ENCODE measurements at places on chromosomes 7 and 10.

GRCh38 chr10:72852508-72852907 is 41.0 kb upstream of the OIT3 start:
- DNase-seq = no peak

GRCh38 chr10:91378061-91378460 is 32.1 kb upstream of the HECTD2 start:
- DNase-seq = no peak

DNA sequence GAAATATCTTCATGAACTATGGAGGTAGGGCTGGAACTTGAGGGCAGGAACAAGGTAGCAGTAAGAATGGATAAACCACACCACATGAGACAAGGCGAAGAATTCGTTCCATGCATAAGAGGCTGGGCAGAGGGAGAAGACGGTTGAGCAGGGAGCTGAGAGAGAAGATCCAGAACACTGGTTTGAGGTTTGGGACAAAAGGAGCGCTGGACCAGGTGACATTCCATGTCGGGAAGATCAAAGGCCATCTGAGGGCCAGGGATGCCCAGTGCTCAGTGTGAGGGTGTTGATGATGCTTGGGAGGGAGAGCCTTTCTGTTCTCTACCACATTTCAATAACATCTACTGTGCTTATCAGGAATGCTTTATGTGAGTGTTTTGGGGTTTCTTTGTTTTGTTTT is 52.8 kb downstream of the WIPF3 start:
- no peak for DNase-seq

- DNase-seq = no peak
Observed at GRCh38 chr7:125090596-125090995, 161.0 kb upstream of the POT1 start.

- no peak for DNase-seq
Observed at GRCh38 chr7:27585781-27586447, 76.8 kb downstream of the HIBADH start.

GRCh38 chr10:129780901-129781795 is 182.9 kb downstream of the EBF3 start:
- DNase-seq = no peak

GRCh38 chr7:134502463-134503371 is 24.6 kb upstream of the AKR1B10 start:
- no peak for DNase-seq

GRCh38 chr10:22682237-22683139 is 31.9 kb downstream of the PIP4K2A start:
- no peak for DNase-seq

DNA sequence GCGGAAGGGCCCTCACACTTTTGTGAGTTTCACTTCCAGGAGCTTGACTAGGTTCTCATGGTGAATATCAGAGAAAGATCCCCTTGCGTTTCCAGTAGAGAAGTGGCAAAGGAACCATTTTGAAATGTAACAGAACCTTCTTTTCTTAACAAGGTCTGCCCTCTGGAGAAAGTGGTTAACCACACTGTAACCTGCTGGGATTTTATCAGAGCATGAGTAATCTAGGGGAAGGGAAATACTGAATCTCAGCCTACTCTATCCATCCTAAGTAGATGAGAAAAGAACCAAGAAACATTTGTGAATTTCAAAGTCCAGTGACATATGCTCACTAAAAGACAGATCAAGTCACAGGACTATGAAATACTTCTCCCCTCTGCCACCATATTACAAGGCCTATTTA is 235.5 kb downstream of the ZEB1 start:
- DNase-seq = peak; percentile 5

DNA sequence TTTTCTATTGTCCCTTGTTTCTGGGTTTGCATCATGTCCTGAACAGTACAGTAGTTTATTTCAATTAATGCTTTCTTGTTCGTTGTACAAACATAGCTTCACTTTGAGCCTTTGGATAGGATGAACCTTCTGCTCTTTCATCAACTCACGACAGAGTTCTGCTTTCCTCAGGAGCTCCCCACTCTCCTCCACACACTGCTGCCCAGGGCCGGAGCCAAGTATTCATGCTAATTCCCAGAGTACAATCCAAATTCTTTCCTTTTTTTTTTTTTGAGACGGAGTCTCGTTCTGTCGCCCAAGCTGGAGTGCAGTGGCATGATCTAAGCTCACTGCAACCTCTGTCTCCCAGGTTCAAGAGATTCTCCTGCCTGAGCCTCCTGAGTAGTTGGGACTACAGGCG is 7.5 kb upstream of the NUP205 start:
- DNase-seq = no peak

- no peak for DNase-seq
Observed at GRCh38 chr10:6669269-6669859, 89.3 kb upstream of the PRKCQ start.

DNA sequence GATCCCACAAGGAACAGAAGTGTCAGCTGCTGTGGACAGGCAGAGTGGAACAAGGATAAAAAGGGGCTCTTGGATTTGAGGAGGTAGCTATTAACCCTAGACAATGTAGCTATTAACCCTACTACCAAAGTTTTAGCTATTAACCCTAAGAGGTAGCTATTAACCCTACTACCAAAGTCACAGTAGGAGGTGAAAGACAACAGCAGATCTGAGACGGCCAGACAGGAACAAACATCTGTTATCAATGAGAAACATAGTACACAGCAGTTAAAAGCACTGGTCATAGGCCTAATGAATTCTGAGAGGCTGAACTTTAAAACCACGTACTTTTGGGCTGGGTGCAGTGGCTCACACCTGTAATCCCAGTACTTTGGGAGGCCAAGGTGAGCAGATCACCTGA is 11.9 kb downstream of the ERCC6 start:
- no peak for DNase-seq

GRCh38 chr10:102119417-102120141 is 589 bp downstream of the LDB1 start:
- DNase-seq = no peak

GRCh38 chr10:70925377-70926225 is 37.2 kb upstream of the PCBD1 start:
- no peak for DNase-seq

DNA sequence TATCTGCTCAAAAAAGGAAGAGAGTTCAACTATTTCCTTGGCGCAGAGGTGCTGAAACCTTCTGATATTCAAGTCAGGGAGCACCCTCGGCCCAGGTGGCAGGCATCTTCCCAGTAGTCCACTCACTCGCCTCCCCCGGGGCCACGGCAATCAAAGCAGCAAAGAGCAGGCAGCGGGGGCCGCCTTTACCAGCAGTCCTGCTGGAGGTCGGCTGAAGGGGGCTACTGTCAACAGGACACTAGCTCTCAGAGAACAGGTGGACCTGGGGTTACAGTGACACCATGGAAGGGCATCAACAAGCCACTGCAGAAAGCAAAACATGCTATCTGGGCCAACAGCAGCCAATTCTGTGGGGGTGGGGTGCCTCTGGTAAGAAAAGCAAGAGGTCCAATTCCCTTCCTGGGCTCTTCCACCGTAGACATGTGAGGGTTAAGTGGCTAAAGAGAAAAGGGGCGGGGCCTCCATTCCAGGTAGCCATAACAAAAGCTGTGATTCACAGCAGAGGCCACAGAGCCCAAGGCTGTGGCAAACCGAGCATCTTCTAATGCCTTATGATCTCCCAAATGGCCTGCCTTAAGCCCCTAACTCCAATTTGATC is 9.4 kb downstream of the FZD9 start:
- no peak for DNase-seq

DNA sequence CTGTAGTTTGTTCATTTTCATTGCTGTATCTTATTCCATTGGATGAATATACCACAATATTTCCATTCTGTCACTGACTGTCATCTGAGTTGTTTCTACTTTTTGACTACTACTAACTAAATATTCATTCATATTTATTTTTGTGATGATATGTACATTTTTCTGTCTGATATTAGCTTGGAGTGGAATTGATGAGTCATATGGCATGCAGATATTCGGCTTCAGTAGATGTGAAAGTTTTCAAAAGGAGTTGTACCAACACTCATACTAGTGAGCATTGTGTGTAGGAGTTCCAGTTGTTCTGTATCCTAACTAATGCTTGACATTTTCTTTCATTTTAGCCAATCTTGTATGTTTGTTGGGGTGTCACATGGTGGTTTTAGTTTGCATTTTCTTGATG is 7.7 kb downstream of the RUNDC3B start:
- DNase-seq = no peak

DNA sequence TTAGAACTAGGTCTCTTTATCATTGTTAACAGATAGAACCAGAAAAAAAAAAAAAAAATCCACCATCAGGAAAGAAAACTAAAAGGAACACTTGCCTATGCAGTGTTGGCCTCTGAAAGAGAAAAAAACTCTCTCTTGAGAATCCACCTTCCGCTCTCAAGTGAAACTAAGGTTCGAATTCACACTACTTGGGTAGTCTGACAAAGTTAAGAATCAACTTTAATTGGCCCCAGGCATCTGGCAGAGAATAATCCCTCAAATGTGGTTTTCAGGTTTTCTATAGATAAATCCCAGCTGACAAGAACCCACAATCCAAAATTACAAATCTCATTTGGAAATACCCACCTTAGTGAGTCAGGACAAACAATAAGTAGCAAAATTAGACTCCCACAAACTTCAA is 199.7 kb upstream of the LRRN3 start:
- no peak for DNase-seq

DNA sequence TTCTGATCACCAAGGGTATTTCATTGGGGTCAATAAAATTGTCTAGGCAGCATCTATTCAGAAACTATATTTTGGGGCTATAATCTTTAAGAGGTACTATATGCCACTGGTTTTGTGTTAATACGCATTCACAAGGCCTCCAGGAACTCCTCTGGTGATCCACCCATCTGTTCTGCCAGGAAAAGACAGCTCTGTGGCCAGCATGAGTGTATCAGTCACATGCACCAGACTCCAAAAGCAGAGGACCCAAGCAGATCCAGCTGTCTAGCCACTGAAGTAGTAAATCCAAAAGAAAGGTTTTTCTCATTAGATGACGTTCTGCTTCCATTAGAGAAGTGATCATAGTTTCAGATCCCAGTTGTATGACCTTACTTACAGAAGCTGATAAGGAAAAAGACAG is 199.6 kb upstream of the CELF2 start:
- DNase-seq = no peak

DNA sequence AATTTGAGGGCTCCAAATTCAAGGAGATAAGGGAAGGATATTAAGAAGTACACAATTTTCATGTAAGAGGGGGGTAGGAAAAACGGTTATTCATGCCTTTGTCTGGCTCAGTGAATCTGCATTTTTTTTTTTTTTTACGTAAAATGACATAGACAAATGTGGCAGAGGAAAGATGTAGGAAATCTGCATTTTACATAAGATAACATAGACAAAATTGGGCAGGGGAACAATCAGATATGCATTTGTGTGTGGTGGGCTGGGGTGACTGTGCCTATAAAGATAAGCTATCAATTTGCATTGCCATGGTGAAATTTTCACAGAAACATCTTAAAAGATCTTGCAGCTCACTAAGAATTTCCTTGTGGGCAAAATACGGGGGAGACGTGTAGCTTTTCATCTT is 92.7 kb upstream of the GPR141 start:
- DNase-seq = no peak

GRCh38 chr7:12820777-12821176 is 133.3 kb downstream of the ARL4A start:
- no peak for DNase-seq

GRCh38 chr7:44565795-44566559 is 7.7 kb downstream of the DDX56 start:
- no peak for DNase-seq

GRCh38 chr7:75559355-75559975 is 67.3 kb downstream of the SPDYE5 start:
- peak; percentile 21 for DNase-seq

GRCh38 chr7:137209151-137209817 is 134.2 kb downstream of the PTN start:
- no peak for DNase-seq

GRCh38 chr7:53358269-53358668 is 322.8 kb downstream of the POM121L12 start:
- DNase-seq = no peak

GRCh38 chr7:139771001-139771956 is 6.5 kb downstream of the HIPK2 start:
- DNase-seq = peak; percentile 48

GRCh38 chr7:425794-426188 is 93.9 kb downstream of the PDGFA start:
- no peak for DNase-seq

DNA sequence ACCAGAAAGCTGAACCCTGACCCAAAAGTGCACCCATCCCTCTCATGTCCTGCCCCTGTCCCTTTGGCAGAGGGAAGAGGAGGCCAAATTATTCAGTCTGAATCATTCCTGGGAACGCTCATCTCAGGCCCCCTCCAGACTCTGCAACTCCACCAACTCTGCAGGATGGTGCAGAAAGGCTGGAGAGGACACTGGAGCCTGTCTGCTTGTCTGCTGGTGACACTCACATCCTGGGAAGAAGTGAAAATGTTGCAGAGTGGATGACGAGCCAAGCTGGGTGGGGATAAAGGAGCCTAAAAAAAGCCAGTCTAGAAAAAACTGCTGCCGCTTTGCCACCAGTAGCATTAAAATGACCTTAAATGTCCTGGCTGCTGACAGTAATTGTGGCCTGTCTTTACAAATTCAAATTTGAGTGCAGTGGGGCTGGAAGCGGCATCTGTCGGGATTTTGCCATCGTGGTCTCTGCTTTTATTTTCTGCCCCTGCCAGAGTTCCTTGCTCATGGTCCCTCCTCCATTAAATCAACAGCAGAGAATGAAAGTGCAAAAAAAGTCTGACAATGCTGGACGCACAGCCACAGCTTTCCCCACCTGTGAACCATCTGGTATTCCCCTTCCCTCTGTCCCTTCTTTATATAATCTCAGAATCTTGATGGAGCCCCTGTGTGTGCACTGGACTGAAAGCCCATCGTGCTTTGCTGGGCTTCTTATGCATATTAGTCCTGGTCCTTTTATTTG is 63.9 kb downstream of the STK17A start:
- DNase-seq = no peak

DNA sequence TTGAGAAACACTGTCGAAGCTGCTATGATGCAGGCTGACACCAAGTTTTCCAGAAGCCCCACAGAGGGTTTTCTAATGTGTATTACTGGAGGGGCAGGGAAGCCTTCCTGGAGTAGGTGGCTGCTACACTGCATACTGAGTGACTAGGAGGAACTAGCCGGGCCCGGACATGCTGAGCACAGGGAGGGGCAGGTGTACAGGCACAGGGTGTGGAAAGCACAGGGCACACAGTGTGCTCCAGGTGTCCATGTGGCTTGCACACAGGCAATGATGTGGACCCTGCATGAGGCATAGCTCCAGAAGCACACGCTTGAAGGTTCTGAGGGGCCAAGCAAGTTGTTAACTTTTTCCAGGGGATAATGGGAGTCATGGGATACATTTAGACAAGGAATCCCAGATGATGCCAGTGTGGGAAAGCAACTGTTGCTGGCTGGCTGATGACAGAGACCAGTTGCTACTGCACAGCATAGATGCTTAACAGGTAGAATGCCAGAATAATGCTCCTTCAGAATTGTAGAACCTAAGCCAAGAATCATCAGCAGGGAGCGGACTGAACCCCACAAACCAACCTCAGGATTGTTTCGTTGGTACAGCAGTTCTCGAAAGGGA is 14.6 kb downstream of the DHX32 start:
- DNase-seq = no peak

- no peak for DNase-seq
Observed at GRCh38 chr10:70786799-70787415, 1.7 kb upstream of the TBATA start.

Measured in brain pericyte (primary cell).